ENCODE measurements at places on chromosomes 1 and 21.

DNA sequence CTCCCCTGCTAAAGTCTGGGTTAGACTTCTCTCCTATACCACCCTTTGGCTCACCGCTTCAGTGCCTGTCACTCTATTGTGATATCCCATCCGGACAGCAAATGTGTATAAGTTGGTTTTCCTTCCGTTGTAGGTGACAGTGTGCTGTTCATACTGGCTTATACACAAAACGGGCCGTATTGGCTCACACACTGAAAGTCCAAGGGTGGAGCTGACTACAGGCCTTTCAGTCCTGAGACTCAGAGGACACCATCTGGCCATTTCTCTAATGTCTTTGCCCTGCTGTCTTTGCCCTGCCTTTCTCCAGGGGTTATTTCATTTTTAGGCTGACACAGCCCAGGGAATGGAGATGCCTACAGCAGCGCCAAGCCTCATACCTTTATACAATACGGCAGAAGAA is 90.7 kb downstream of the URB2 start:
- DNase-seq, result no peak

- no peak for DNase-seq
Observed at GRCh38 chr1:98429965-98430443, 231.5 kb upstream of the SNX7 start.

GRCh38 chr1:228735871-228736586 is 750 bp downstream of the RHOU start:
- DNase-seq, result no peak

- no peak for DNase-seq
Observed at GRCh38 chr1:157091186-157091585, 8.4 kb downstream of the ETV3L start.

DNA sequence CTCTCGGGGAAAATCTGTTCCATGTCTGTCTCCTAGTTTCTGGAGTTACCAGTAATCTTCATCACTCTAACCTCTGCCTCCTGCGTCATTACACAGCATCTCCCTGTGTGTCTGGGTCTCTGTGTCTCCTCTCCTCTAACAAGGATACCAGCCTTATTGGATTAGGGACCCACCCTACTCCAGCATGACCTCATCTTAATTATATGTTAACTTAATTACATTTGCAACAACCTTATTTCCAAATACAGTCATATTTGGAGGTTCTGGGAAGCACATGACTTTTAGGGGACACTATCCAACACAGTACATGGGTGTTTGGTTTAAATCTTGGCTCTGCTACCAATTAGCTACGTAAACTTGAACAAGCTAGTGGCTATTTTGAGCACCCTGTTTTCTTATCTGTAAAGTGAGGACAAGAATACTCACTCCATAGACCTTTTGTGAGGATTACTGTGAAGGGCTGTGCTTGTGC is 83.9 kb upstream of the SGIP1 start:
- DNase-seq, result no peak
